ENCODE measurements at places on chromosomes 5 and 9.

- DNase-seq: peak; percentile 55
Observed at GRCh38 chr9:130927995-130928900, 10.8 kb downstream of the FIBCD1 start.

DNA sequence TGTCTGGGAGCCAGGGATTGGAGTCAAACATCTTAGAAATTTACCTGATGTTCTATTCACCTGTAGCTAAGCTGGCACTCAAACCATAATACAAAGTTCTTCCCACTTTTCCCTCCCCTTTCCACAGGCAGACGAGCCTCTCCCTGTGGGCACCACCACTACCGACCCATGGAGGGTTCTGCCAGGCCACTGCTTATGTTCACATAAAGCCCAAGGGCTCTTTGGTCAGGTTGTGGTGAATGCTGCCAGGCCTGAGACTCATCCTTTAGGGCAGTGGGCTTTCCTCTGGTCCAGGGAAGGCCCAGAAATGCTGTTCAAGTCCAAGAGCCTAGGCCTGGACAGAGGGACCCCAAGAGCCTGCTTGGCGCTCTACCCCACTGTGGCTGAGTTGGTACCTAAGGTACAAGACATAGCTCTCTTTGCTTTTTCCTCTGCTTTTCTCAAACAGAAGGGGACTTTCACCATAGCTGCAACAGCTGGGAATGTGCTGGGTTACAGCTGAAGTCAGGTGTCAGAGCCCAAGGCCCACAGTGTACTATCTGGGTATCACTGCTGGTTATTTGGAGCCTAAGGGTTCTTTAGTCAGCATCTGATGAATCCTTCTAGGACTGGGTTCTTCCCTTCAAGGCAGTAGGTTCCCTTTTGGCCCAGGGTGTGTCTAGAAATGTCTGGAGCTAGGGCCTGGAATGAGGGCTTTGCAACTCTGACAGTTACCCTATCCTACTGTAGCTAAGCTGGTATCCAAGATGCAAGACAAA lies 620.1 kb downstream of the TLE1 start:
- no peak for DNase-seq

DNA sequence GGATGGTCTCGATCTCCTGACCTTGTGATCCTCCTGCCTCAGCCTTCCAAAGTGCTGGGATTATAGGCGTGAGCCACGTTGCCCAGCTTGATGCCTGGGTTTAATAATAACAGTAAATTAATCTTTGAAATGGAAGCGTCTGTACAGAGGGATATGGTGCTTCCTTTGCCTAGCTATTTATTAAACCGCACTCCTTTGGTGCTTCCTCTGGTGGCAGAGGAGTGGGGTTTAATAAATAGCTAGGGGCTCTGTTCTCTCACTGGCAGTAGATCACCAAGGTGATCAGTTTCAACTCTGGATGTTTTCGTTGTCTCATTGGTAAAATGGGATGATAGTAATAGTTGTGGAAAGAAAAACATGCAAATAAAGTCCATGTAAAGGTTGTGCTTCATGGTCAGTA lies 1122.5 kb upstream of the WWC1 start:
- DNase-seq: no peak

- no peak for DNase-seq
Observed at GRCh38 chr9:123778232-123778902, 151.6 kb downstream of the DENND1A start.

- DNase-seq: no peak
Observed at GRCh38 chr9:3332802-3333201, 193.0 kb downstream of the RFX3 start.

All from NCI-H1092 treated with DMSO at 0.1 percent for 48 hours (cell line).